Adrenal gland (tissue), 19 donors: ENCODE measurements at places on chromosomes 11 and 22.

DNA sequence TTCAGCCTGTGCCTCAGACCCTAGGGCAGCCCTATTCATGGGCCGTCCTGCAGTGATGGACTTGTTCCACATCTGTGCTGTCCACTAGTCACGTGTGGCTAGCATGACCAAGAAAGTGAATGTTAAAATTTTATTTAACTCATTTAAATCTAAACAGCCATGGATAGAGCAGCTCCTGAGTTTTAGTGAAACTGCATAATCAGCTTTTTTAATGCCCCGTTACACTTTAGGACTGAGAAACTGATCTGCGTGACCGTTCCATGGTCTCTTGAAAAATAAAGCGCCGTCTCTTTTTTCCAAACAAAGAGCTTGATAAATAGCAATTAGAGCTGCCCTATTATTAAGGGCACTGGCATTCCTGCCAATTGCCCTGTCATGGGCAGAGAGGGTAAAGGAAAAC is 76.5 kb upstream of the SNX19 start:
- no peak for DNase-seq

DNA sequence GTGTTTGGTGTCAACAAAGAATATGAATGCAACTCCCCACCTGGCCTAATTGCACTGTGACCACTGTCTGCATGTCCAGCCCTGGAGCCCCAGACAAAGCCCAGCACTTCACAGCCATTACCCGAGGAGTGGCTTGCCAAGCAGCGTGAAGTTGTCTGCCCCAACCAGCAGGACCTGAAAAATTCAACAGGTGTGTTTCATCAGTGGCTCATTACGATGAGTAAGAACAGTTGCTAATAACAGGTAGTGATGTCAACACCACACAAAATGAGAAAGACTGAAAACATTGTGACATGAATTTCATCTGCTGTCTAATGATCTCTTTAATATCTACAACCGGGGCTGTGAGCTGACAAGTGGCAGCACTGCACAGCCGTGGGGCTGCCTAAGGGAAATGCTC is 10.3 kb downstream of the MRPL21 start:
- DNase-seq, result no peak

GRCh38 chr22:46545086-46545792 is 7.8 kb upstream of the CELSR1 start:
- no peak for DNase-seq

GRCh38 chr22:47376901-47377505 is 614.6 kb downstream of the TBC1D22A start:
- DNase-seq, result no peak

GRCh38 chr11:68924073-68924925 is 20.6 kb downstream of the IGHMBP2 start:
- DNase-seq, result no peak
